Breast epithelium (tissue), 4 donors: ENCODE measurements at places on chromosomes 2 and 18. TPM values are rescaled to one million over a fixed set of nuclear protein-coding genes. Genes with fewer than 3 reads are reported as not detected.

GRCh38 chr18:9792565-9793245, 84.6 kb downstream of the RAB31 start:
- DNase-seq, result no peak

DNA sequence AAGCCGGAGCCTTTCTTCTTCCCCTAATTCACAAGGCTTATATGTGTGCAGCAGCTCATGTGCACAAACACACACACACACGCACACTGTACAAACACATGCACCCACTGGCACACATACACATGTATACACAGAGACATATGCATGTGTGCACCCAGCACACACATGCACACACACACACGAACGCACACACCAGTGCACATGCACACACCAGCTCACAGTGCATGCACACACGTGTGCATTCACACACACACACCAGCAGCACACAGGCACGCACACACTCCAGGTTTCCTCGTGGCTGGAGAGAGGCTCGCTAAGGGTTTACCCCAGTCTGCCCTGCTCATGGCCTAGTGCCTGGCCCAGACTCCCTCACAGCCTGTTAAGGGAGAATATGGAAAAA, 234.0 kb downstream of the EIPR1 start:
- DNase-seq, result no peak

DNA sequence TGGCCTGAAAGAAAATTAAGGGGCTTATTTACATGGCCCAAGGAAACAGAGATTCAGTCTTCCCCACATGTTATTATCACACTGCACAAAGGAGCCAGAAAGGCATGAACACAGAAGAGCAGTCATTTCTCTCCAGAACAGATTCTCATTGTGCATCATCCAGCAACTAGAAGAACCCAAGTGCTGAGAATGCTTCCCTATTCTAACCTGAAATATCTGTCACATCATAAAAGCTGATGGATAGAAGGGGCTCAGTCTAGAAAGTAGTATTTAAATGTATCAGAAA, 145.8 kb downstream of the TMEM163 start:
- no peak for DNase-seq

GRCh38 chr2:154158101-154158500, 286.4 kb downstream of the GALNT13 start:
- DNase-seq, result no peak

RUFY4 gene
- total RNA-seq, result 2.8 TPM

CELF4 gene
- total RNA-seq, result not detected
